ENCODE measurements at places on chromosomes 4 and X.

GRCh38 chrX:34197946-34198345 lies 65.8 kb upstream of the FAM47A start:
- no peak for DNase-seq

DNA sequence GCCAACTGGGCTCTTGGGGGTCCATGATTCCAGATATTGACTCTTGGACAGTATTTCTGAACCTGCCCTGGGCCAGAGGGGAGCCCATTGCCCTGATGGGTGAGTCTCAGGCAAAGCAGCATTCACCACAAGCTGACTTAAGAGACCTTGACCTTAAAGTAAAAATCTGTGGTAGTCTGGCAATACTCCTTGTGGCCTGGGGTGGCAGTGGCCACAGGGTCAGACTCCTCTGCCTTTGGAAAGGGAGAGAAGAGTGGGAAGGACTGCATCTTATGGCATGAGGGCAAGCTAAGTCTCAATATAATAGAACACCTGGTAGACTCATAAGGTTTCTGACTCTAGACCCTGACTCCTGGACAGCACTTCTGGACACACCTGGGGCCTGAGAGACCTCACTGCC lies 340.3 kb upstream of the MAD2L1 start:
- no peak for DNase-seq

- no peak for DNase-seq
These were observed 1.7 kb downstream of the CLCN4 start for GRCh38 chrX:10158279-10159144.

DNA sequence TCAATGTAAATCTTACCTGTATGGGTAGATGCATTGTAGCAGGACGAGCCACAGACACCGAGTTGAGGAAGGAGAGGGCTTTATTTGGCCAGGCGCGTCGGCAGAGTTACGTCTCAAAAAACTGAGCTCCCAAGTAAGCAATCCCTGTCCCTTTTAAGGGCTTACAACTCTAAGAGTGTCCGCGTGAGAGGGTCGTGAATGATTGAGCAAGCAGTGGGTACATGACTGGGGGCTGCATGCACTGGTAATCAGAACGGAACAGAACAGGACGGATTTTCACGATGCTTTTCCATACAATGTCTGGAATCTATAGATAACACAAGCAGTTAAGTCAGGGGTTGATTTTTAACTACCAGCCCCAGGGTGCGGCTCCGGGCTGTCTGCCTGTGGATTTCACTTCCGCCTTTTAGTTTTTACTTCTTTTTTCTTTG lies 524.9 kb upstream of the HTR2C start:
- DNase-seq: peak; percentile 3

- no peak for DNase-seq
These were observed 13.3 kb upstream of the TBC1D19 start for GRCh38 chr4:26570596-26570995.

DNA sequence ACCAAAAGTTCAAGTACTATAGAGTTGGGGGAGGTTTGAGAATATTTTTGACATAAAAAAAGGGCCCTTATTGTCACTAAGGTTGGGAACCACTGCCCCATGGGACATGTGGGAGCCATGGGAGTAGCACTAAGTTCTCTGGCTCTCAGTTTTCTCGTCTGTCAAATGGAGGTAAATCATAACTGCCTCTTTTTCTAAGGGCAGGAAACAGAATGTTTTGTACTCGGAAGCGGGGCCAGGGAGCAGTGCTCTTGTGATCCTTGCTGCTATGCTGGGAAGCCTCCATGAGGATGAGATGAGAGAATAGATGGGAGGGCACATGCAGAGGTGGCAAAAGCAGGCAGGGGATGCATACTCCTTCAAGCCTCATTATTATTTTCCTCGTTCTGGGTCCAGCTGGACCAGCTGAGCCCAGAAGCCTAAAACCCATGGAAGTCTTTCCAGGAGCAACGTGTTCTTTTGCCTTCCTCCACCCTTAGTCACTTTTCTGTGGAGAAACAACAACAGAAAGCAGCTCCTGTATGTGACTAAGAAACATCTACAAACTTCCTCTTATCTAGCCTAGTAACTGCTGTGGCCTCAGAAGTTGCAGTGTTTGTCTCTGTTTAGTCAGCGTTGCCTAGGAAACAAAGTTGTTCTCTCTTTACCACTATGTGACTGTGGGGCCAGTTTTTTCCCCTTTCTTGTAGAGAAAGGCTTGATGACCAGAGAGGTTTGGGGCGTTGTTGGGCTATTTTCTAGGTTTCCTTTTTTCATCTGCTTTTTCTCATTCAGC lies 64.8 kb downstream of the TSC22D3 start:
- DNase-seq: peak; percentile 95

DNA sequence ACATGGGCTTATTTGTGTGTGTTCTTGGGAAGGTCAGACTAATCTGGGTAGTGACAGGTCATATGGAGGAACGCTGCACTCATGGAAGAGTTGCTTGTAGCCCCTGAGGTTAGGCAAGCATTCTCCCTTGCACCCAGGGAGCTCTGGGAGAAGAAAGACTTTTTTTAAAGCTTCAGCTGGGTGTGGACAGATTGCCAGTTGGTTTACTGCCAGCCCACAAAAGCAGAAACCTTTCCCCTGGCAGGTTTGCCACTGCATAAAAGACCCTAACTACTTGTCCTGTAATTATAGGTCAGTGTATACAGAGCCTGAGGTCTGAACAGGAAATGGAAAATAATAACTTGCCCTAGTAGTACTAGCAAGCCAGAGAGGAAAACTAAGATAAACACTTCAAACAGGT lies 7.4 kb upstream of the NFKB1 start:
- DNase-seq: no peak

DNA sequence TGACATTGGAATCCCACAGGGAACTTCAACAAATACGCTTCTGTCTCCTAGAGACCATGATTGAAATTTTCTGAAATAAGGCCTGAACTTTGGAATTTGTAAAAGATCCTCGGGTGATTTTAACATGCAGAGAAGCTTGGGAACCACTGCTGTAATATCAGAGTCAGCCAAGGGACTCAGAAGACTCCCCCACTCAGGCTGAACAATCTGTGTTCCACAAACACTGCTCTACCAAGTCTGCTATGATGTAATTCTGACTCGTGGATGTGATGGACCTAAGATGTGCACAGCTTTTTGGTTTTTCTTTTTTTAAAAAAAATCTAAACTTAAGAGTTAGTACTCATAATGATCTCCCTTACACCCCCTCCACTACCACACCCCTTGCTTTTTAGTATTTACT lies 26.0 kb downstream of the LRP2BP start:
- no peak for DNase-seq

GRCh38 chr4:146763560-146763959 lies 124.9 kb downstream of the POU4F2 start:
- no peak for DNase-seq

GRCh38 chrX:15335135-15336022 lies at the start of gene PIGA:
Gene PIGA (minus strand): TSS chrX:15335523. CDS start chrX:15331930, 3,593 bp downstream.
- DNase-seq: peak; percentile 97

GRCh38 chrX:130086447-130087206 lies 23.7 kb downstream of the ELF4 start:
- peak; percentile 69 for DNase-seq

- DNase-seq: no peak
These were observed 10.1 kb upstream of the VSIG1 start for GRCh38 chrX:108034725-108035124.

- no peak for DNase-seq
These were observed 62.8 kb downstream of the NUDT10 start for GRCh38 chrX:51395480-51395809.

- no peak for DNase-seq
These were observed 1478.4 kb downstream of the TECRL start for GRCh38 chr4:62930884-62931283.

DNA sequence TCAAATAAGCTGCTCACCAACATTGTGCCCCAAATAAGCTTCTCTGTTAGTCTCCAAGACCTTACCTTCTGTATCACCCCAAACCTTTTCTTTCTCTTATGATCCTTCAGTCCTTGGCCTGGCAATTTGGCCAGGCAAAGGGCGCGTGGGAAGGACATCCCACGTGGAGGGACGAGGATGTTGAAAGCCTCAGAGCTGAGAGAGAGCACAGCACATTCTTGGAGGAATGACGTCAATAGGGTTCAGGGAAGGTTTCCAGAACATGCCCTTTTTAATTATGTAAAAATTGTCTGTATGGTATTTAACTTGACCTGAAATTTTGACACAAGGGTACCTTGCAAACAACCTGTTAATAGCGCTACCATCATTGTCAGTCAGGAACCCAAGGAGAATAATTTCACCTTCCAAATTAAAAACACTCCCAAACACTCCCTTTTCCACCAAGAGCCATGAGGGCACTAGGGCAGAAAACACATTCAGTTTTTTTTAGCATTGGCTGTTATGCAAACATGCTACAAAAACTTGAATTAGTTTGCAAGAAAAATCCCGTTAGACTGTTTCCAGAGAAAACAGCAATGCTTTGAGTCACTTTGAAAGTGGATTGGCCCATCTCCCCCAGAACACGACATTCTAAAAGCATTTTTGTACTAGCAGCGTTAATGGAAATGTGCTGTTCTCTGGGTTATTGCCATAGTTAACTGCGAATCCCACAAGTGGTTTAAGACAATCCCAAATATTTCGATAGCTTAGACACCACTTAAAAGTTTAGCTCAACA lies 183.2 kb upstream of the PUDP start:
- no peak for DNase-seq

- peak; percentile 20 for DNase-seq
These were observed 39.0 kb downstream of the FRMD7 start for GRCh38 chrX:132088864-132089263.

GRCh38 chr4:164379694-164380093 lies 374.2 kb upstream of the SMIM31 start:
- DNase-seq: no peak

- DNase-seq: no peak
These were observed 682.0 kb downstream of the KCTD8 start for GRCh38 chr4:43766648-43767047.

GRCh38 chr4:7552466-7552865 lies 117.7 kb upstream of the PSAPL1 start:
- DNase-seq: no peak

- peak; percentile 67 for DNase-seq
These were observed 70.1 kb upstream of the CBR4 start for GRCh38 chr4:169079942-169080827.

DNA sequence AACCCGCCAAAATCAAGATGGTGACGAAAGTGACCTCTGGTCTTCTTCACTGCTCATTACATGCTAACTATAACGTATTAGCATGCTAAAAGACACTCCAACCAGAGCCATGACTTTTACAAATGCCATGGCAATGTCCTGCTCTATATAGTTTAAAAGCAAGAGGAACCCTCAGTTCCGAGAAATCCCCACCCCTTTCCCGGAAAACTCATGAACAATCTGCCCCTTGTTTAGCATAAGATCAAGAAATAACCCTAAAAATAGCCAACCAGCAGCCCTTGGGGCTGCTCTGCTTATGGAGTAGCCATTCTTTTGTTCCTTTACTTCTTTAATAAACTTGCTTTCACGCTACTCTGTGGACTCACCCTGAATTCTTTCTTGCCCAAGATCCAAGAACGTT lies 463.5 kb upstream of the FAM241A start:
- DNase-seq: no peak

DNA sequence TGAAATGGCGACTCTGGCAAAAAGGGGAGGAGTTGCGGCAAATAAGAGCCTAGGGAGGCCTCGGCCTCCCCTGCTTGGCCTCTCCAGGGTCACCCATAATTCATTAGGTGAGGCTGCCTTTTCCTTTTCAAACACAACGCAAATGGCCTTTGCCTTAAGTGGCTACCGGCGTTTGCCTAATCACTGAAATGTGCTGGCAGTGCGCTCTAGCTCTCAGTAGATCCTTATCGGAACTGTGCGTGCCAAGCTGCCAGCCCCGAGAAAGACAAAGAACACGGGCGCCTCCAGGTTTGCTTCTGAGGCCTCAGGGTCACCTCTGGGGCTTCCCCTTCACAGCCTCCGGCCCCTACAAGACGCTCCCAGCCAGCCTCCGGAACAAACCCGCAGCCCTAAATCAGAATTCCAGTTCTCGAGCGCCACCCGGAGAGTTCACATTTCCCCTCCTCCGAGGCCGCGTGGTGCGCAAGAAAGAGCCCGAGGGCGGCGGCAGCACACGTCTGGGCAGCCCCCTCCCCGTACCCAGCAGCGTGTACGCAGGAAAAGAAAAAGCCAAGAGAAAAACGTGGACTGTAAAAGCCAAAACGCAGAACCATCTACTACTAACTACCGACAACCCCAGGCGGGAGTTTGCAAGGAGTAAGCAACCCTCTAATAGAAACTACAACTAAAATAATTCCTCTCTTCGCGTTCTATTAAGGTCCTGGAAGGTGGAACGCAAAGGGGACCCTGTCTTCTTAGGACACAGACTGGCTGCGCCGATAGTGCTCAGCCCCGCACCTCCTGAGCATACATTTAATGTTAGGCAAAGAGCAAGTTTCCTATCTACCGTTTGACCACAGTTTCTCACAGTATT lies 76.5 kb upstream of the BCOR start:
- DNase-seq: peak; percentile 66

DNA sequence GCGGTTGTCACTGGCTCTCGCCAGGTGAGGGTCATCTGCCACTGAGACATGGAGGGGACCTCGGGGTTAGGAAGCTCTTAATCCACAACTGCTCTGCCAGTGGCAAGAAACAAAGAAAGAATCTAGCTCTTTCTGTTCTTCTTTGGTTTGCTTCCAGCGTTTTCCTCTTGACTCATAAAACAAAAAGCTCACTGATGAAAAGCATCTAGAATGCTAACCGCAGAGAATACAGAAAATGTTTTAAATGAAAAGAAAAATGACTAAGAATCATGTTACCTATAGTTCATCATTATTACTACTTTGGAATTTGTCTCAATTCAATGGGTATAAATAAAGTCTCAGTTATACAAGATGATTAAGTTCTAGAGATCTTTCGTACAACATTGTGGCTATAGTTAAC lies 274.8 kb upstream of the TENM3 start:
- DNase-seq: no peak

DNA sequence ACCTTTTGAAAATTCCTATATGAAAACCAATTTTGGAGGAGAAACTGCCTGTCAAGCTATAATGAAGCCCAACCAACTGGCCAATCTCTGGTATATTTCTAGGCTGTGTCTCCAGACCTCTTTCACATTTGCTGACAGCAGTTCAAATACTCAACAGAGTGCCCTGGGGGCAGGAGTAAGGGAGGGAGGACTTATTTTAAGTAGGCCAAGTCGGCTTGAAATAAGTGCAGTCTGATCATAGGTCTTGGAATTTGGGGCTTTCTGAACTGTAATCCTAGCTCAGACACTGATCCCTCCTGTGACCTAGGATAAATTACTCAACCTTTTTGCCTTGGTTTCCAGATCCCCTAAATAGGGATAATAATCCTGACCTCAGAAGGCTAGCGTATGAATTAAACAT lies 59.4 kb upstream of the SLC7A11 start:
- DNase-seq: no peak

Measured in CD14-positive monocyte (primary cell).